ENCODE measurements at places on chromosomes 2 and 18.
A peak's percentile ranks its signal among the peaks of the same experiment; 100 is the strongest.

GRCh38 chr2:39008665-39009064 is 112.2 kb downstream of the SOS1 start:
- DNase-seq: peak; percentile 16

DNA sequence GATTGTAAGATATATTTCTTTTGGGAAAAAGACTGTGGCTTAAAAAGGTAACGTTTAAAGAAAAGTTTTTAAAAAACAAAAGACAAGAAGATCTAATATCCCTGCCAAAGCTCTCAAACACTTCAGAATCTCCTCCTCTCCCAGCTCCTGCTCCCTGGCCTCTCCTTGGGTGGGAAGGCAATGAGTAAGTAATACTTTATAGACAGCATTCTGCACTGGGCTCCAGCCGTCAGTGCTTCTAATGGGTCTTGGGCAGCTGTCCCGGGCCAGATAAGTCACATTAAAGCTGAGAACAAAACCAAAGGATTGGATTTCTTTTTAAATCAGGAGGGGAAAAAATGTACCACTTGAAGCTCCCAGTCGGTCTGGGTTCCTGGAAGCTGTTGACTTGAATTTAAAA is 133.7 kb downstream of the ALPK2 start:
- DNase-seq: peak; percentile 53

GRCh38 chr18:23645568-23646175 is 17.0 kb downstream of the ANKRD29 start:
- DNase-seq: no peak

GRCh38 chr2:239955087-239955988 is 69.8 kb downstream of the NDUFA10 start:
- DNase-seq: no peak

- DNase-seq: peak; percentile 82
These were observed 30.1 kb downstream of the RBKS start for GRCh38 chr2:27860111-27860510.

GRCh38 chr18:27711382-27711781 is 465.5 kb downstream of the CDH2 start:
- DNase-seq: peak; percentile 35

GRCh38 chr18:6743999-6744398 is 14.5 kb downstream of the ARHGAP28 start:
- DNase-seq: no peak

GRCh38 chr2:204109681-204110080 is 173.1 kb downstream of the ICOS start:
- no peak for DNase-seq

GRCh38 chr18:42936289-42936688 is 179.2 kb downstream of the RIT2 start:
- no peak for DNase-seq

GRCh38 chr2:34037157-34037556 is 438.1 kb upstream of the FAM98A start:
- DNase-seq: no peak

- DNase-seq: no peak
These were observed 78.4 kb upstream of the UBXN4 start for GRCh38 chr2:135663148-135663700.

DNA sequence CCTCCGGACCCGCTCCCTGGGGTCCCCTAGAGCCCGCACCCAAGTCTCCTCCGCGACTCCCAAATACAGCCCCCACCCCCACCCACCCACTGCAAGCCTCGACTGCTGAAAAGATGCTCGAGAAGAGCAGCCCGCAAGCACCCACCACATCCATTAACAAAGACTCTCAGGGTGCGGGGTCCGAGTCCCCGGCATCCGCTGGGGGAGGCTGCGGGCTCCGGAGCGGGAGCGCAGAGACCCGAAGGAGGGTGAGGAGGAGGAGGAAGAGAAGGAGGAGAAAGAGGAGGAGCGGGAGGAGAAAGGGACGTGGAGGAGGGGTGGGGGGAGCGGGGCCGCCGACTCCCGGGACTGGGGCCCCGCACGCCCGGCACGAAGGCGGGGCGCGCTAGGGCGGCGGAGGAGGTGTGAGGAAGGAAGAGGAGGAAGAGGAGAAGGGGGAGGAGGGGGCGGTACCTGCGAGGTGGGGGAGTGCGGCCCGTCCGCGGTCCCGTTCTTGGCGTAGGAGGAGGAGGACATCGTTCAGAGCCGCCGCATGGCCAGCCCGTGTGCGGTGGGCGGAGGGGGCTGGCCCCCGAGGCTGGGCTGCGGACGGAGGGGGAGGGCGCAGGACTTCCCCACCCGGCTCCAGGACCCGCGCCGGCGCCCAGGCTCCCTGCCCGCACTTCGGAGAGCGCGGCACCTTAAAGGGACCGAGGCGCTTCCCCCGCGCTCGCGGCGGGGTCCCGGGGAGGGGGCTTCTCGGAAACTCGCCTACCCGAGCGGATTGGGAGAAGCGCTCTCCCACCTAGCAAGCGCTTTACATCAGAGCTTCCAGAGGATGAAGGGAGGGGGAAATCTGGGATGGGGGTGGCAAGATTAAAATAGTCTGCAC is at the start of gene CACNB4:
CACNB4 (minus strand) TSS at position 549 of the 871 bp plus-strand sequence.
- DNase-seq: no peak

DNA sequence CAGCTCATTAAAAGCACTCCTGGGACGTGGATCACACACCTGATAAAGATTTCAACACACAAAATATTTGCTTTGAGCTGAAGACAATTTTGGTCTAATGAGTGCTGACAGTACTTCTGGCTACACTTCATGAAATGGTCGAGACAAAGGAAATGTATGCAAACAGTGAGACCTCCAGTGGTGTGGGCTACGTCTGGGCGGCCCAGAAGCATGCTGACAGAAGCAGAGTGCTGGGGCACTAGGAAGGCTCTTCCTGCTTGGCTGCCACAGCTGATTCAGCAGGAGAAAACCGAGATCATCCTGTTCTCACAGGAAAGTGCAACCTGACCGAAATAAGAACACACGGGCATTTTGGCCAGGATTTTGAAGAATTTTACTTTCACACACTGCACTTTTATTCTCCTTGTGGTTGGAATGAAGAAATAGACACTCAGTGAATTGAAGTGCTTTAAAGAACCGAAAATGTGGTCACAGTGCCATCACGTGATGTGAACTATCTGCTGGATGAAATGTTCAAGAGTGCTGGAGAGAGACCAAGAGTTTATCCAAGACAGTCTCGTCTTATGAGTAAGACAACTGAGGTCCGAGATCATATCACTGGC is 149.5 kb downstream of the CCBE1 start:
- peak; percentile 90 for DNase-seq
